Stimulated activated CD8-positive, alpha-beta memory T cell treated with anti-CD3 and anti-CD28 coated beads, Interleukin-7, amount 100 ng/mL, for 4 hours (primary cell): ENCODE measurements at places on chromosomes 7 and 10.

GRCh38 chr7:84002348-84002747, 192.2 kb downstream of the SEMA3A start:
- no peak for DNase-seq

GRCh38 chr10:63123727-63124362, 9.3 kb upstream of the NRBF2 start:
- no peak for DNase-seq

GRCh38 chr10:133180965-133181639, 21.1 kb downstream of the KNDC1 start:
- no peak for DNase-seq

DNA sequence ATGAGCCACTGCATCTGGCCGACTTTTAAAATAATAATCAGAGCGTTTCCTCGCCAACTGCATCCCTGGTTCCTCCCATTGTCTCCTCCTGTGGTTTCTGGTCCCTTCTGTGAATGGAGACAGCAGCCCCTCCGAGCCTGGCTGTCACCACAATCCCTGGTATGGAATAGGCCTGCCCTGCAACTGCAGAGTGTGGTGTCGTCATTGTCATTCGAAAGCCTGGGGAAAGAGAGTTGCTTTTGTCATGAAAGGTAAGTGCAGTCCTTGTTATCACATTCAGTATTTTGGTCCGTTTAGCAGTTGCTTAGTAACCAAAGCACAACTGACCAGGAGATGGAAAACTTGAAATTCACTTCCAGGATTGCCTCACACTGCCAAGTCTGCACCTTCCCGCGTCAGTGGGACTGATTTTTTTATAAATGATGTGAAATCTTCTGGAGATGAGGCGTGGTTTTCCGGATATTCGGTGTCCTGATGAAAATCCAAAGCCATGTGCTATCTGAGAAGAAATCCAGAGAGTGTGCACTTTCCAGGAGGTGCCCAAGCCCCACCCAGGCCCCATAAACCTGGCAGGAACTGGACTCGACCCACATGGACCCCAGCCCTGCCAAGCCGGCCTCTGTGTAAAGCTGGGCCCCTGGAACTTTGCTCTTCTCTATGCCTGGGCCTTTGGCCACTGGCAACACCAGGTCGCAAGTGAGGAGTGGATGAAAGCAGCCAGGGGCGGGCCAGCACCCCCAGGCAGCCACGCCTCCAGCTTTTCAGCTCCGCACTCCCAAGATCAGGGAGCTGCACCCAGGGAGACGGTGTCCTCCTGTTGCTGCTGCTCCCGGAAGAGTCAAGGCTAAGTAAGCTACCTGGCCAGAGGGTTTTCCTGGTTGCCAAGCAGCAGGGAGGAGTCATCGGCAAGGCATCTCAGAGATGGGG, 133.7 kb upstream of the SH2B2 start:
- no peak for DNase-seq

DNA sequence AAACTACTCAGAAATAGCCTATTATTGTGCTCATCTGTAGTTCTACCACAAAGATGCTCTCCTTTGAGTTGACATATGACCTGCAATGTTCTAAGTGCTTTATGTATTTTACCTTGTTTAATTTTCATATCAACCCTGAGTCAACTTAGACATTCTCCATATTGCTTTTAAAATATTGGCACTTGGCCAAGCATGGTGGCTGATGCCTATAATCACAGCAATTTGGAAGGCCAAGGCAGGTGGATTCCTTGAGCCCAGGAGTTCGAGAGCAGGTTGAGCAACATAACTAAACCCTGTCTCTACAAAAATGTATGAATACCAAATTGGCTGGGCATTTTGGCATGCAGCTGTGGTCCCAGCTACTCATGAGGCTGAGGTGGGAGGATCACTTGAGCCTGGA, 50.6 kb downstream of the PRKG1 start:
- DNase-seq, result no peak

GRCh38 chr7:95863623-95864022, 91.3 kb downstream of the DYNC1I1 start:
- no peak for DNase-seq

- no peak for DNase-seq
Observed at GRCh38 chr7:110645060-110645459, 445.9 kb upstream of the LRRN3 start.

DNA sequence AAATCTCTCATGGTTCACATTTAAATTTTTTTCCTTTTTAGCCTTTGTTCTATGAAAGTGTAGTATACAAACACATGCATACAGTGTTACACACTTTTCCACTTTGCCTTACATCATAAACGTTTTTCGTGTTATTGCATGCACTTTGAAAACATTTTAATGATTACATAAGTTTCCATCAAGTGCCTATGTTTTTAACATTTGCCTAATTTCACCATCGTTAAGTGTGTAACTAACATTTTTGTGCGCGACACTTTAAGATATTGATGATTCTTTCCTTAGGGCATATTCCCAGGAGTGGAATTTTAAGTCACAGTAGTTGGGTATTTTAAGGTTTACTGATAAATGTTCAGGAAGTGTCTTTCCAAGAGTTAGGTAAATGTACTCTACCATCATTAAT, 1.5 kb upstream of the FRAT2 start:
- DNase-seq, result no peak

DNA sequence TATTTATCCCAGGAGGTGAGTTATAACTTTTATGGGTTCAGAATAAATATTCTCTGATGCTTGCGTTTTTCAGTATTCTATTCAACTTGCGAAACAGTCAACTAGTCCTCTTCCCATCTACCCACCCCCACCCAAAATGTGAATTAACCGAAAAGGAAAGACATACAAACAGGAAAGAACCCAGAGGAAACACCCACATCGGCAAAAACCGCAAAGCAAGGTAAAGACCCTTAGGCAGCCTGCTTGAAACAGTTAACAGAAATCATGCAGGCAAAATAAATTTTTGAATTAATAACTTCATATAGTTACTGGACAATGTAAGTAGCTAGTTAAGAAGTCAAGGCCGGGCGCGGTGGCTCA, 5.4 kb downstream of the ZC3HAV1 start:
- no peak for DNase-seq

DNA sequence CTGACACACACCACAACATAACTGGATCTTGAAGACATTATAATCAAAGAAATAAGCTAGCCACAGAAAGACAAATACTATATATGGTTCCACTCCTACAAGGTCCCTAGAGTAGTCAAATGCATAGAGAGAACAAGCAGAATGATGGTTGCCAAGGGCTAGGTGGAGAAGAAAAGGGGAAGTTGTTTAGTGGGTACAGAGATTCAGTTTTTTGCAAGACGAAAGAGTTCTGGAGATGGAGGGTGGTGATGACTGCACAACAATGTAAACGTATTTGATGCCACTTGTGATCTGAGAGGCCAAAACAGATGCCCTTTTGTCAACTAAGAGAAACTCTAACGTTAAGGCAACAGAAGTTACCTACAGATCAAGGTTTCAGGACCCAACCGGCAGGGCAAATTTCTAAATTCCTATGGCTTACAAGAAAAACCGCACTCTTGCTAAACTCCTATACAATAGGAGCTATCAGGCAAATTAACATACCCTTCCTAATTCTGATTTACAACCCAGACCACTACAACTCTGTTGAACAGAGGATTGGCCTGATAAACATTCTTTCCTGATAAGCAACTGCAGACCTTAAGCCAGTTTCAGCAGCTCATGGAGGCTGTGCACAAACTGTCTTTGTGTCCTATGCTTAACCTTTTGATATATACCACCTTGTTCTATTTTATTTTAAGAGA, 69.0 kb downstream of the FAM107B start:
- DNase-seq, result no peak

- no peak for DNase-seq
Observed at GRCh38 chr10:100705139-100705538, 40.2 kb upstream of the PAX2 start.
